ENCODE measurements at places on chromosomes 1 and 21.

GRCh38 chr1:221497046-221497445 lies 244.8 kb downstream of the DUSP10 start:
- DNase-seq = no peak

DNA sequence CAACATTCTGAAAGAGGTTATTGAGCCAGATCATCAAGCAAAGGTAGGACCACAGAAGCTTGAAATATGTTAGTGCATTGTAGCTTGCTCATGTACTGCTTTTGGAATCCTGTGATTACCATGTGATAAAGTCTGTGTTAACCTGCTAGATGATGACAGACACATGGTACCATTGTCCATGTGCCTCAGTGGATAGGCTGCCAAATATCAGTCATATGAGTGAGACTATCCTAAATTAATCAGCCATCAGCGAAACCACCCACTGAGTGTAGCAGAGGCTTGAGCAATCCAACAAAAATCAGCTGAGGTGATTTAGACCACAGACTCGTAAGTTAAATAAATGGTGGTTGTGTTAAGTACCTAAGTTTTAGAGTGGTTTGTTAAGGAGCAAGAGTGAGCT lies 32.7 kb upstream of the CRB1 start:
- no peak for DNase-seq

- DNase-seq = no peak
Measured at GRCh38 chr1:193070386-193070753, 11.0 kb downstream of the RO60 start.

GRCh38 chr1:43557744-43558245 lies 27.1 kb downstream of the PTPRF start:
- DNase-seq = no peak

DNA sequence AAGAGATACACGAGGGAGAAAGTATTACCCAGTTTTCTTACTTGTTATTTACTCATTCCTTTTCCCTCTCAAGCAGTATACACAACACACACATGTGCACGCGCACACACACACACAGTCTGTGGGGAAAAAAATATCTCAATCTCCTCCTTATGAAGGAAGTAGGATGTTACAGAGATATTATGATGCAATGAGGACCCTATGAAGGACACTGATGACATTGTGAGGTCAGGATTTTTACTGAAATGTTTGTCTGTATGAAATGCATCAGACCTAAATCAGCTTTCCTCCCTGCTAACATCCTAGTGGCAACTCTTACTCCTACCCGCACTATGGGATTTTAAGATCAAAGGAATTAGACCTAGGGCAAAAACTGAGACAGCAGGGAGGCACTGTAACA lies at the start of gene WDR64:
TSS of gene WDR64 (plus strand) at position 270 of the 400 bp plus-strand sequence. CDS start 204 bp downstream, outside the sequence.
- no peak for DNase-seq

DNA sequence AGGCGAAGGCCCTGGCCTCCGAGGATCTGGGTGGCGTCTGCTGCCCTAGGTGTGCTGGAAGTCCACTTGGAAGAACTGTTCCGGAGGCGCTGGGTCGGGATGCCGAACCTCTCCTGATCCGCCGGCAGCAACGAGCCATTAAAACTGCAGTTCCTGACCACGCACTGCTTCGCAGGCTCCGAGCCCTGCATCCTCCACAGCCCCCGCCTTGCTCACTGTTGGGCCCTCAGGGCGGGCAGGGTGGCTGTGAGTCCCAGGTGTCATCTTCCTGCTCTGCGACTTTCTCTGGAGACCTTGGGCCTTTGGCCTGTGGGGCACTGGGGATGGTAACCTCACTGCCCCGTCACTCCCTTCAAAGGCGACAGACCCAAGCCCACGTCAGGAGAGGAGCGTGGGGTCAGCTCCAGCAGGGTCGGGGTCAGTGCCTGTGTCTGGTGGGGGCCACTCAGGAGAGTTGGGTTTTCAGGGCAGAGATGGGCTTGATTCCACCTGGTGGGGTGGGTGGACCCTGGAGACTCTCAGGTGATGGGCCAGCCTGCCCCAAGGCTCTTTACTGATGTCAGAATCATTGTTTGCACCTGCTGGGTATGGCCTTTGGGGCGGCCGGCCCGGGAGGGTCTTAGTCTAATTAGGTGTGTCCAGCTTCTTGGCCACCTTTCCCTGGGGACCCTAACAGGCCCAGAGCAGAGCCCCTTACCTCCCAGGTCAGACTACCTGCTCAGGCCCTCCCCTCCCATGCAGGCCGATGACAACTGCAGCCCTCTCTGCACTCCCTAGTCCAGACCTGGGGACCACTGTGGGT lies 3.1 kb downstream of the PRXL2B start:
- DNase-seq = no peak

DNA sequence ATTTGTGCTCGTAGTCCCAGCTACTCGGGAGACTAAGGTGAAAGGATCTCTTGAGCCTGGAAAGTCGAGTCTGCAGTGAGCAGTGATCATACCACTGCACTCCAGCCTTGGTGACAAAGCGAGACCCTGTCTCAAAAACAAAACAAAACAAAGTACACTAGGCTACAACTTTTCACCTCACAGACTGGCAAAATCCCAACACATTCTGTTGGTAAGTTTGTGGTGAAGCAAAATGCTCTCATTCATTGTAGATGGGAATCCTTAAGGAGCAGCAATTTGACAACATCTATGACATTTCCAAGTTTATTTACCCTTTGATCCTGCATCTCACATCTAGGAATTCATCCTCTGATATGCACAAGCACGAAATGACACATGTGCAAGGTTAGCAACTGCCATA lies 20.2 kb upstream of the SLC1A7 start:
- no peak for DNase-seq

DNA sequence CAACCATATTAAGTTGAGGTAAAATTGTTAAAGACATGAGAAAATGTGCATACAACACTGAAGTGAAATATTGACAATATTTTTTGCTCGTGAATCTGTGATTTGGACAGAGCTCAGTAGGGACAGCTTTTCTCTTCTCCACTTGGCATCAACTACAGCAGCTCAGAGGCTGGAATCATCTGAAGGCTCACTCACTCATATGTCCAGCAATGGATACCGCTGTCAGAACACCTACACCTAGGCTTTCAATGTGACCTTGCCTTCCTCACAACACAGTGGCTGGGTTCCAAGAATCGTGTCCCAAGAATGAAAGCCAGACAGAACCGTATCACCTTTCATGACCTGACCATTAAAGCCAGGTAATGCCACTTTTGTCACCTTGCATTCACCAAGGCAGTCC lies 115.2 kb downstream of the NRIP1 start:
- DNase-seq = no peak

GRCh38 chr1:201877877-201878401 lies 10.8 kb upstream of the SHISA4 start:
- no peak for DNase-seq

DNA sequence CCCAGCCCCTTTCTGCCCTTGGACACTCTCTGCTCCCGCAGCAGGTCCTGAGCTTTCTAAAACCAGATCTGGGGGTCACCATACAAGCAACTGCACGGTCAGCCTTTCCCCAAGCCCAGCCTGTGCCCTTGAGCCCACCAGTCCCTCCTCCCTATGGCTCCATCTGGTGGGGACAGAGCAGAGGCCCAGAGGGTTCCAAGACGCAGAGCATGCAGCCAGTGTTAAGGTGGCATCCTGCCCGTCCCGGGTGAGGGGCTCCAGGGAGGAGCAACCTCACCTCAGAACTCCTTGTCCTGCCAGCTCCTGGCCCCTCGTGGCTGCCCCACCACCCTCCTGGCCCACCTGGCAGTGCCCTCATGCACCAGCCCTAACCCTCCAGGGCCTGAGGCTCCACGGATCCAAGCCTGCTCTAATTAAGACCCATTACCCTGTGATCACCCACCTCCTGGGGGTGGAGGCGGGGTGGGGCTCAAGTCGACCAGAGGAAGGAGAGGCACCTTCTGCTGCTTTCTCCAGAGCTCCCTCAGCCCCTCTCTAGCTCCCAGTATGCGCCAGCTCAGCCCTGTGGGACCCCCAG lies 8.5 kb downstream of the CHD5 start:
- no peak for DNase-seq

DNA sequence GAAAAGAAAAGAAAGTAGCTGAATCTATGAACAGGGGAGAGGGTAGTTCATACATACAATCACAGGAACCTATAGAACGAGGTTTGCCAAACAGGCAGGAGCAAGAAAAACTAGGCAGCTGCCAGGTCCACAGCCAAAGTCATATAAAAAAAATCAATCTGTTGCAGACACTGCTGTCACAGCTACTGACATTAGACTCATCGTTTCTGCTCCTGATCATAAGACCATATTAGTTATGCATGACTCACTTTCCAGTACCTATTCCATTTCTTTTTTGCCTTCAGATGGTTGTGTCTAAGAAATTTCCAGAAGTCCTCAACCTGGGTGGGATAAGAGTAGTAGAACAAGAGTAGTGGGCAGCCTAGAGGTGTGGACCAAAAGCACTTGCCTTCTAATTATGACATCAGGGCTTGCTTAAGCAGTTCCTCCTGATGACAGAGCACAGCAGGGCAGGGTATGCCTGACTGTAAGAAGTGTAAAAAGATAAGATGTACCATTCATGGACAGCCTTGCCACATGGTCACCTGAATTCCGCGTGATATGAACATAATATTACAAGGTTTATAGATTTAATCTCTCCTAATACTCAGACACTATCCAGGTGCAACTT lies 323.2 kb upstream of the SGIP1 start:
- no peak for DNase-seq

DNA sequence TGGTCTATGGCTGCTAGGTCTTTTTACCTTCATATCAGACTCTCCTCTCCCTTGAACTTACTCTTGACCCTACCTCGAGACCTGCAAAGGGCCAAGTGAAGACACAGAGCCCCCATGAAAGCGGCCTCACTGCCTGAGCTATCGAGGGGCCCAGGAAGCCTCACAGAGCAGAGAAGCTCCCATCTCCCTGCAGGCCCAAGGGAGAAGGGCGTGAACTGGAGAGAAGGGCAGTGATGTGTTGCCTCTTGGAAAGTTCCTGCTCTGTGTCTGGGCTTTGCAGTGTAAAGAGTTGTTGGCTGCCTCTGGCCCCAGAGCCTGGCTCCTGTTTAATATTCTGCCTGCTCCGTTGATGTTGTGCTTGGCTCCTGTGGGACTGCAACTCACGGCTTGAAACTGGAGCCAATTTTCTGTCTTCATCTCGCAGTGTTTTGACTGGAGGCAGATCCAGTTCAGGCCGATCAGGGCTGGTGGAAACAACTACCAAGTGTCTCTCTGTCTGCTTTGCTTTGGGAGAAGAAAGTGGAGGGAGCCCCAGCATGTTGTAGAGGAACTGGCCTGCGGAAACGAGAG lies 4.3 kb downstream of the SERTAD4 start:
- no peak for DNase-seq

- DNase-seq = peak; percentile 19
Measured at GRCh38 chr1:16048573-16049189, 5.1 kb downstream of the CLCNKB start.

DNA sequence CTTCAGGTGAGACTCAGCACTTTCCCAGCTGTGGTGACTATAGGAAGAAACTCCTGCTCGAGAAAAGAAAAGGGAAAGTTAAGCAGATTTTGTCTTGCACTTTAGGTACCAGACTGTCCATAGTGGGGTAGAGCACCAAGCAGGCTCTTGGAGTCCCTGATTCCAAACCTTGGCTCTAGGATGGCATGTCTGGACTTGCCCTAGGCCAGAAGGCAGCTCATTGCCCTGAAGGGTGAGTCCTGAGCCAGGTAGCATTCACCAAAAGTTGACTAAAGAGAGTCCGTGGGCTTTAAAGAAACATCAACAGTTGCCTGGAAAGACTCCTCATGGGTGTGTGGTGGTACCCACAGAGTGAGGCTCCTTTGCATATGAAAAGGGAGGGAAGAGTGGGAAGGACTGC lies 145.2 kb upstream of the SNX7 start:
- DNase-seq = no peak

- DNase-seq = no peak
Measured at GRCh38 chr1:230423951-230424350, 2.2 kb downstream of the PGBD5 start.

- DNase-seq = no peak
Measured at GRCh38 chr1:177035586-177035985, 128.9 kb downstream of the ASTN1 start.

DNA sequence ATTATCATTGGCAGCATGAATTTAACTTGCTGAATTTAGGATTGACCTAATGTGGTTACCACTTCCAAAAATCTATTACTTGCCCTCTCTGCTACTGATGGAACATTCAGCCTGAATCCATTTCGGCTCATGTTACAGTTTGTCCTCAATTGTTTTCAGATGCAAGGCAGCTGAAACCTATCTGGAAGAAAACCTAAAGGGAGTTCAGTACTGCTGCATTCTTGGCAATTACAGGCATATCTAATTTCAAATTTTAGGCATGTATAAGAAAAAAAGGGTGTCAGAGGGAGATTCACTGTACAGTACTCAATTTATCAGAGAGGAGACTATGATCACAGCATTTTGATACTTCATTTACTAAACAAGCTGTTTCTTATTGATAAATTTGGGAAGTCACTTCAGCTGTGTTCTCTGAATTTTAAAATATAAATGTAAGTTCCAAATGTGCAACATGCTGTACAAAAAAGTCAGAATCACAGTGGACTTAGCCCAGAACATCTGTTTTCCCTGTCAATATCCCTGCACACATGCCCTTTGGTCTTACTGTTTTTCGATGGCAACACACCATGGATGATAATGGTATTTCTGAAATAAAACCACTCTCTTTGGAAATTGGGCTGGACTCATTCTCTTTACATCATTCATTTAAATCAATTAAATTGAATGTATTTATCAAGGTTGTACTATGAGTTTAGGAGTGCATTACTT lies 651.6 kb upstream of the ADGRL4 start:
- DNase-seq = no peak

GRCh38 chr1:35539824-35540261 lies 17.4 kb downstream of the KIAA0319L start:
- no peak for DNase-seq

DNA sequence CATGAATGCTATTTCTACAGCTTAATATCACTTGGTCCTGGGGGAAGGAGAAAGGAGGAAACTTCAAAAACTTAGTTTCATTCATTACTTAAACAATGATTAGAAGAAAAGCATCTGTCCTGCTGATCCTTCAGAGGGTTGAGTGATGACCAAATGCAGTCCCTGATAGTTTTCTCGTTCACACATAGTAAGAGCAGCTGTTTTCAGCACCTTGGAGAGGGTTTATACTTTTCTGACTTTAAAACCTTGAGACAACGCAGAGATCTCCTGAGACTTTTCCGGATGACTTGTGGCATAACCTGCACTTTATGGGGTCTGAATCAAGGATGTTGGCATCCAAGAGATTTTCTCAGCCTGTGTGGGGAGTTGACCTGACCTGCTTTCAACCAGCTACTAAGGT lies 94.0 kb upstream of the KCND3 start:
- DNase-seq = no peak

Measured in stimulated activated CD8-positive, alpha-beta memory T cell treated with anti-CD3 and anti-CD28 coated beads, Interleukin-15, amount 100 ng/mL, for 4 hours (primary cell).